Right cardiac atrium (tissue), 5 donors: ENCODE measurements at places on chromosomes 2 and 18. TPM values are rescaled to one million over a fixed set of nuclear protein-coding genes. Genes with fewer than 3 reads are reported as not detected.

Gene SP9
- not detected for total RNA-seq

DNA sequence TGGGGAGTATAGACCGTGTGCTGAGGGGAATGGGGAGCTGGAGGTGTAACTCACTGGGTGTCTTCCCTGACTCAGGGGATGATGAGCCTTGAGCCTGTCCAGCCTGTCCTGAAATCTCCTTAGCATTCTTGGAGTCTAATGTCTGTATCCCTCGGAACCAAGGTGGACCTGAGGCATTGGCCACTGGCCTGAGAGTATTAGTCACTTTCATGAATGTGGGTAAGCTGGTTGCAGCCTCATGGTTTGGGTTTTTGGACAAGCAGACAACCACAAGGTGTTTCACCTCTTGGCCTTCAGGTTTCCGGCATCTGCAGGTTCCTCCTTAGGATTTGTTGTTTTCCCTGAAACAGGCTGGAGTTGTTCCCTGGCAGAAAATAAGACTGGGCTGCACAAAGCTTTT is 63.2 kb downstream of the PRKCE start:
- no peak for DNase-seq

Gene SNED1
- total RNA-seq = 19.2 TPM

Gene AQP12B
- total RNA-seq = not detected

Gene PTPRN
- not detected for total RNA-seq
